ENCODE measurements at places on chromosomes 5 and 9.
A peak's percentile ranks its signal among the peaks of the same experiment; 100 is the strongest.

- peak; percentile 38 for DNase-seq
Measured at GRCh38 chr5:64229163-64229774, 63.6 kb downstream of the RNF180 start.

- no peak for DNase-seq
Measured at GRCh38 chr5:165504674-165505073, 1999.3 kb downstream of the MAT2B start.

DNA sequence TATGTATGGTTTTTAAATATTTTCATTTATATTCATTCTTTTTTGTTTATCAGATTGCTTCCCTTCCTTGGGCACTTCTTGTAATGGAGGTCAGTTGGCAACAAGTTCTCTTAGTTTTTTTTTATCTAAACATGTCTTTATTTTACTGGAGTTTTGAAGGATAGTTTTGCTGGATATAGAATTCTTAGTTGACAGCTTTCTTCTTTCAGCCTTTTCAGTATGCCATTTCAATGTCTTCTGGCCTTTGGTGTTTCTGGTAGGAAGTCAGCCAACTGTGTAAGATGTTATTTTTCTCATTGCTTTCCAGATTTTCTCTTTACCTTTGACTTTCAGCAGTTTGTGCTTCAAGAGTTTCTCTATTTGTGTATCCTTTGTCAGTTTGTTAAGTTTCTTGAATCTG, 14.2 kb downstream of the SLC12A2 start:
- DNase-seq, result no peak

DNA sequence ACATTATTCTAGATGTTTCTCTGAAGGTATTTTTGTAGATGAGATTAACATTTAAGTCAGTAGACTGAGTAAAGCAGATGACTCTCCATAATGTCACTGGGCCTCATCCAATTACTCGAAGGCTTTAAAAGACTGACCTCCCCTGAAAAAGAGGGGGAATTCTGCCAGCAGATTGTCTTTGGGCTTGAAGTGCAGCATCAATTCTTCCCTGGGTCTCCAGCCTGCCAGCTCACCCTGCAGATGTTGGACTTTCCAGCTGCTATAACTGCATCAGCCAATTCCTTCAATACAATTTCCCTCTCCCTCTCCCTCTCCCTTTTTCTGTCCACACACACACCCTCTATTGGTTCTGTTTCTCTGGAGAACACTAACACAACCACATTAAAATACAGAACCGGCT, 472.8 kb downstream of the SPOCK1 start:
- DNase-seq, result no peak

DNA sequence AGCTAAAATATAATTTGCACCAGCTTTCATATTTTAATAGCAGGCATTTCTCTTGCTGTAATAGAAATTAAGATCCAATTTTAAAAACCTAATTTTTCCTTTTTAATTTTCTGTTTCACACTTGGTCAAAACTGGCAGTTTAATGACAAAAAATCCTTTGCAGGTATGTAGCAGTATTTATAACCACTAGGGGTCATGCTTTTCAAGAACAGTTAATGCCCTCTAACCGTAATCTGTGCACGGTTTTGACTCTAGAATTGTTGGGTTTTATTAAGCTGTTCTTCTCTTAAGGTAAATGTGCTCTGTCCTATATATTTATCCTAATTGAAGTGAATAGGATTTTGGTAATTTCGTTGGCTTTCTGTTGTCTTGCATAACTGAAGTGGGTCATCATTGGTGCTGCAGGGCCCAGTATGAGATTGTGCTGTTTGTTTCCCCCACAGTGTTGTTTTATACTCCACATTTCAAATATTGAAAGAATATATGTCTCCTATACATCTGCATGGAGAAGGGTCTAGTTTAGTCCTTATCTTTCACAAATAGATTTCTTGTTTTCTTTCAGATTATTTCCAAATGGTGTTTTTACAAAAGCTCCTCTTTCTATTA, 107.4 kb downstream of the SCAMP1 start:
- peak; percentile 26 for DNase-seq

GRCh38 chr5:72172786-72173185, 65.5 kb downstream of the MAP1B start:
- no peak for DNase-seq

- no peak for DNase-seq
Measured at GRCh38 chr9:128972956-128973355, 25.5 kb downstream of the NUP188 start.

DNA sequence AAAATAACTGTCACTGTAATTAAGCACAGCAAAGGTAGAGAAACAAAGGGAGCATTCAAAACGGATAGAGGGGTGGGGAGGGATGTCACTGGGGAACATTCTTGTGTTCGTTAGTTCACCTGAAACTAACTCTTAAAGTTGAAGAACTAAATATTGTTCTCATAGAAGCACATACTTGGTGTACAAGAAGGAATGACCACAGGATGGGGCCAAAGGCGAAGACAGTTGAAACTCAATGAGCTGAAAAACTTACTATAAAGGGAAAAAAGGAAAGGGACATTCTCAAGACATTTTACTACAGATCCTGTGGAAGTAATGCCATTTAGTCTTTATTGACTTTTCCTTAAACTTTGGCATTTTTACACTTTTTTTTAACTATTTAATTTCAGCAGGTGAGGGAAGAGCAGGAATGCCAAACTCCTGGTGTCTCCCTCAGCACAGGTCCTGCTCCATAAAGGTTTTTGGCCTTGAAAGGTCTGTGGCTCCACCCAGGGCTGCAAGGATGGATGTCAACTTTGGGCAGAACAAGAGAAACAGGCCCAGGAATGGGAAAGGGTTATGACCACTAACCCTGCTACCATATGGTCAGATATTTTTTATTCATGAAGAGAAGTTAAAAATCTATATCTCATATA, 197.6 kb upstream of the RASA1 start:
- DNase-seq, result no peak

GRCh38 chr9:135792268-135793128, 90.5 kb downstream of the KCNT1 start:
- DNase-seq, result no peak

DNA sequence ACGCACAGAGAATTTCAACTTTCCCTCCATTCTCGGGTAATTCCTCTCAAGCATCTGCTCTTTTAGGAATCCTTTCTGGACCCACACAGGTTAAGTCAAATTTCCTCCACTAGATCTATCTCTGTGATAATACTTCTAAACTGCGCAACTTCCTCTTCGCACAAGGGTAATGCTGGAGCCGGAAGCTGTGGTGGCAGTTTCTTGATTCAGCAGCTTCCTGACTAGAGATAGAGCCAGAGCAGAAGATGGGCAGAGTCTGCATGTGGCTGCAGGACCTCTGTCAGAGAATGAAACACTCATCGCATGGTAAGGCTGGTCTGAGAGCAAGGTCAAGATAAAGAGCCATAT, 11.1 kb upstream of the CDC42SE2 start:
- no peak for DNase-seq

DNA sequence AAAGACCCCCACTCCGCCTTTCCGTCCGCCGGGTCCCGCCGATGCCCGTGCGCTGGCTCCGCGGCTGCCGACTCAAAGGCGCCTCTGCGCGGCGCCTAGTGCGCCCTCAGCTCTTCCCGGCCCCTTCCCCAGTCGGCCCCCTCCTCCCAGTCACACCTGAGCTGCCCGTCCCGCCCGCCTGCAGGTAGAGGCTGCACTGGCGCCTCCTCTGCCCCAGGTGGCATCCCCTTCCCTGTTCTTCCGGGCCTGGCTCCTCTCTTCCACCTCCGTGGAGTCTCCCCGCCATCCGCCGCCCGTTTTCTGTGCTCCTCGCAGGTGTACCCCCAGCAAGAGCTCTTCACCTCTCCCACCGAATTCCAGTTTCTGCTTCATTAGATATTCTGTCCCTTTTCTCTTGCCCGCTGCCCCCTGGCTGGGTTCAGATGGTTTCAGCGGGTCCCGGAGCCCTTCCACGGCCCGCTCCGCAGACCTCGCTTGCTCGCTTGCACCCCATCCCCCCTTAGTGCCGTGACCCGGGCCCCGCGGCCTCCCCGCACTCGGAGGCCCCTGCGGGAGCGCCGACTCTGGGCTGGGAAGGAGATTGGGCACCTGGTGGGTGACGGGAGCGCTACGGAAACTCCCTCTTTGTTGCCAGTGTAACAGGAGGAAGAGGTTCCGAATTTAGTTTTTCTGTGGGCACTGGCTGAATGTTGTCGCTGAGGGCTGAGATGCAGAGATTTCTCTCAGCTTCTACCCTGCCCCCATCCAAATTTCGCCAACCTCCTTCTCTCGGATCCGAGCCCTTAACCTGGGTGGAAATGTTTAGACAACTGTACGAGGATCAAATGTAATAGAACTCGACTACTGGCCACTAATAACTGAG, 809 bp downstream of the SLC44A1 start:
- peak; percentile 66 for DNase-seq

- no peak for DNase-seq
Measured at GRCh38 chr5:169185626-169186025, 115.3 kb downstream of the SLIT3 start.

DNA sequence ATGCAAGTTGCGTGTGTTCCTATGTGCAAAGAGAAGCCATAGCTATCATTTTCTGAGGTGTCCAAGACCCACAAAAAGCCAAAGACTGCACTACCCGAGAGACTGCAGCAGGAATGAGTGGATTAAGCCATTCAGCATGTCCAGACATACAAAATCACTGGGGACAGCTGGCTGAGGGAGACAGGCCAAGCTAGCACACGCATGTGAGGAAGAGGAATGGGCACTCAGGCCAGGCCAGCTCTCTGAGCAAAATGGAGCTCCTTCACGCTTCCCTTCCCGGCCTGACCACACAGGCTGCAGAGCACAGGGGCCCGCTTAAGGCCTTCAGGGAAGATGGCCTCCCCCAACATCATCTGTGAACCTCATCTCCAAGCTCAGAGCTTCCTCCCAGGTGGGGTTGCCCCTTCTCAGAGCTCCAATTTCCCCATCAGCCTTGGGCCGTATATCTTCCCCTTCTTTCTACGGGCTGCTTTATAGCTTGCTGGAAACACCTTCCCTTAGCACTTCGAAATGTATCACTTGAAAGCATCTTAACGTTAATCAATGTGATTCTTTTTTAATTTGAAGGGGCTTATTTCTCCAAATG, 8.4 kb downstream of the DCANP1 start:
- no peak for DNase-seq

- no peak for DNase-seq
Measured at GRCh38 chr5:56148453-56148971, 84.6 kb downstream of the ANKRD55 start.

DNA sequence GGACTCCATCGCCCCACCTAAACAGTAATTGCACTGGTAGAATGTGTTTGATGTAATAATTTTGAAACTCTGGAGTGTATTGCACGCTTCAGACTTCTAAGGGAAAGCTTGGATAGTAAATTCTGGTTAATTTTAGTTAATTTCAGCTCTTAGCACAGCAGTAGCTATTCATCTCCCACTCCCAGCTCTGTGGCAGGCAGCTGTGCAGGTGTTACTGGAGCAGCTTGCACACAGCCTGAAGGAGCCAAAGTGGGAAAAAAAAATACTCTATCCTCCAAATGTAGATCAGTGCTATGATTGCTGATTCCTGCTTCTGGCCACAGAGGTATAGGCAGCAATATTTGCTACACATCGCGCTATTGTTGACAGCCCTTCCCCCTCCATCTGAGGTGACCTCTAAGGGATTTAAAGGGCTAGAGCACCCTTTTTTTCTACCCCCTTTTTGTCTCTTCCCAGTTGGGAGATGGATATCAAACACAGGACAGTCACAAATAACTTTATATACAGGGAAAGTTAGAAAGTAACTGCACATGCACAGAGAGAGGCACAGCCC, 97.4 kb downstream of the KCTD16 start:
- DNase-seq, result no peak

- DNase-seq, result no peak
Measured at GRCh38 chr9:120475341-120475740, 104.6 kb downstream of the CDK5RAP2 start.

DNA sequence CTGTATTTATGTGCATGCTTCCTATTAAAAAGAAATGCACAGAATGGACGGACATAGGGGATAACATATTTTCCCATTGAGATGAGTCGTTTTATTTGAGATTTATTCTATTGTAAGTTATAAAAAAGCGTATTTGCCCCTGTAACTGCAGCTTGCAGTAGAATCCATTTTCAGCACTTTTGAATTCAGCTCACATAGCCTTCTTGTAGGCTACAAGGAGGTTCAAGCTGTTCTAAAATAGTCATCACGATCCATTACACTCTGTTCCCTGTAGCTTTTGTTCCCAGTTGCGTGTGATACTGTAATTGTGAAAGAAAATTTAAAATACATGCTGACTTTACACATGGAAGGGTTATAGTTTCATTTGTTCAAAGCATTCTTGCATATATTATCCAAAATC, 40.9 kb upstream of the POC5 start:
- DNase-seq, result no peak

DNA sequence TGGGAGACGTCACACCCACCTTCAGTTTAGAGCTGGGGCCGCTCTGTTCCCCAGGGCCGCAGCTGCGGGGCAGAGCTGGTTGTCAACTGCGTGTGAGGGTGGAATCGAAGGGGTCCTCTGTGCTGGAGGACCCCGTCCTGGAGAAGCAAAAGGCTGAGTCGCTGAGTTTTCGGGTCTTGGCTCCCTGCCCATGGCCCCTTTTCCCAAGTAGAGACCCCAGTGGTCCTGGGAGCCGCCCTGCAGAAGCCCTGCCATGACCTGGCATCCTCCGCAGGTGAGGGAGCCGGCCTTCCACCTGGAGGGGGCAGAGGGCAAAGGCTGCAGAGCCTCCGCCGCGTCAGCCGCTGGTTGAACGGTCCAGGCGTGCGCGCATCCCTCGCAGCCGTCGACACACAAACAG, 90.4 kb upstream of the COL5A1 start:
- no peak for DNase-seq

- DNase-seq, result no peak
Measured at GRCh38 chr5:93145767-93146166, 435.3 kb downstream of the NR2F1-AS1 start.

- DNase-seq, result no peak
Measured at GRCh38 chr5:126301056-126301455, 122.2 kb upstream of the GRAMD2B start.

- peak; percentile 15 for DNase-seq
Measured at GRCh38 chr9:102587281-102587680, 407.9 kb upstream of the CYLC2 start.

DNA sequence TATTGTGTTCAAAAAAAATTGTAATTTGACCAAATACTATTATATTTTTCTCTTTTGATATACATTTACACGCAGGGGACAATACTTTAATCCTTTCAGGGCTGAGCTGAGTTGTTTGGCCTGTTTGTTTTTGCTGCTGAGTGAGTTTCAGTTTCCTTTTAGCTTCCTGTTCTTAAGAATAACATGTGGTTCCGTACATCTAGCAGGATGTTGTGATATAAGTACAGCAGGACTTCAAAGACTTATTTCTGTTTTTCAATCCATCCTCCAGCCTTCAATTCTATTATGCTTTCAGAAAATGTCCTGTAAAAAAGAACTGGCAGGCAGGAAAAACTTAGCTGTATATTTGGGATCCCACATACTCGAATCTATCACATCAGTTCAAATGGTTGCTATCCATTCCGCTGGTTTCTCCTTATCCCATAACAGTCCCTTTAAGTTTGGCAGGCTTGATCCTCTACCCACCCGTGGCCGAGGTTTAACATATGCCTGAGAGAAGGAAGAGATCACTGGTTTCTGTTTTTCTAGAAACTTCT, 1037.3 kb upstream of the ACO1 start:
- no peak for DNase-seq
